ENCODE measurements at places on chromosomes 11 and 22. TPM values are rescaled to one million over a fixed set of nuclear protein-coding genes. Genes with fewer than 3 reads are reported as not detected.

- no peak for DNase-seq
Observed at GRCh38 chr22:35133702-35134380, 67.9 kb downstream of the ISX start.

GRCh38 chr22:23574371-23574811 lies 5.7 kb downstream of the IGLL1 start:
- no peak for DNase-seq

DNA sequence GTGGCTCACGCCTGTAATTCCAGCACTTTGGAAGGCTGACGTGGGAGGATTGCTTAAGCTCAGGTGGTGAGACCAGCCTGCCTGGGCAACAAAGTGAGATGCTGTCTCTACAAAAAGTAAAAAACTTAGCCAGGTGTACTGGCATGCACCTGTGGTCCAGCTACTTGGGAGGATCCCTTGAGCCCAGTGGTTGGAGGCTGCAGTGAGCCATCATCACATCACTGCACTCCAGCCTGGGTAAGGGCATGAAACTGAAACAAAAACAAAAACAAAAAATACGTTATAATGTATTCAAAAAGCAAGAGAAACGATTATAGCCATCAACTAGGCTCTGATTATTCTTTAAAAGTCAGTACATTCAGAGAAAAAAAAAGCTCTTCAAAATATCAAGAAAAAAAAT lies 62.5 kb downstream of the TCF20 start:
- DNase-seq = no peak

DNA sequence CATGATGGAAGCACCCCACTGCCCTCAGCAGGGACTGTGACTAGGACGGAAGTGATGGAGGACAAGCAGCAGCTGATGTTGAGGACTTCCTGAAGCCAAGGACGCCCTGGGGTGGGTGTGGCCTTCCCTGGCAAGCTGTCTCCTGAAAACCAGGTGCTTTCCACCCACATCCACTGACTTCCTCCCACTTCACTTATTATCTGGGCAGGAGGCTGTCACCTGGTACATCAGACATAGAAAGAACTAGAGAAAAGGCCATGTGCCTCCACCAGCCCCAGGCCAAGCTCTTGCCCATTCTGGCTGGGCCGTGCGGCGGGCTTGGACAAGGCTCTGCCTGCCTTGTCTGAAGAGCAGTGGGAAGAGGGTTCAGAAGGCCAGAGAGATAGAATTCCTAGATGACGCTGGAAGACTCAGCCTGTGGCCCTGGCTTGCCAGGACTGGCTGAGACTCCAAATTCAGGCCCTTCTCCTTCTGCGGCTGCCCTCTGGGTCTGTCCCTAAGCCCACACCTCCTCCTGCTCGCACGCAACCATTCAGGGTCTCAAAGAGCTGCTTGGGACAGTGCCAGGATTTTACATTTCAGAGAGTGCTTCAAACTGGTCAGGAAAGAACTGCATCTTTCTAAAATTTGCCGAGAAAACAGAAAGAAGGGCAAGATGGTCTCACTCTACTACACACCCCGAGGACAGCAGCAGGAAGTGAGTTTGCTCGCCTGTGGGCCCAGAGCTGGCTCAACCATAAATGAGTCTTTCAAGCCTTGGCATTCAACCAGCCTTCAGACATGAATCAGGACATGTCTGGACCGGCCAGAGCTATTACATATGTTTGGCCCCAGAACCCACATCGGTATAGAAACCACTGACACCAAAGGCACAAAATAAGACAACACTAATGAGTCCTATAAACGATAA lies 13.3 kb downstream of the ARHGAP1 start:
- DNase-seq = no peak

IFITM10 gene
- not detected for total RNA-seq

Measured in Karpas-422 (cell line).